ENCODE measurements at places on chromosomes 3 and 15.
A peak's percentile ranks its signal among the peaks of the same experiment; 100 is the strongest.

DNA sequence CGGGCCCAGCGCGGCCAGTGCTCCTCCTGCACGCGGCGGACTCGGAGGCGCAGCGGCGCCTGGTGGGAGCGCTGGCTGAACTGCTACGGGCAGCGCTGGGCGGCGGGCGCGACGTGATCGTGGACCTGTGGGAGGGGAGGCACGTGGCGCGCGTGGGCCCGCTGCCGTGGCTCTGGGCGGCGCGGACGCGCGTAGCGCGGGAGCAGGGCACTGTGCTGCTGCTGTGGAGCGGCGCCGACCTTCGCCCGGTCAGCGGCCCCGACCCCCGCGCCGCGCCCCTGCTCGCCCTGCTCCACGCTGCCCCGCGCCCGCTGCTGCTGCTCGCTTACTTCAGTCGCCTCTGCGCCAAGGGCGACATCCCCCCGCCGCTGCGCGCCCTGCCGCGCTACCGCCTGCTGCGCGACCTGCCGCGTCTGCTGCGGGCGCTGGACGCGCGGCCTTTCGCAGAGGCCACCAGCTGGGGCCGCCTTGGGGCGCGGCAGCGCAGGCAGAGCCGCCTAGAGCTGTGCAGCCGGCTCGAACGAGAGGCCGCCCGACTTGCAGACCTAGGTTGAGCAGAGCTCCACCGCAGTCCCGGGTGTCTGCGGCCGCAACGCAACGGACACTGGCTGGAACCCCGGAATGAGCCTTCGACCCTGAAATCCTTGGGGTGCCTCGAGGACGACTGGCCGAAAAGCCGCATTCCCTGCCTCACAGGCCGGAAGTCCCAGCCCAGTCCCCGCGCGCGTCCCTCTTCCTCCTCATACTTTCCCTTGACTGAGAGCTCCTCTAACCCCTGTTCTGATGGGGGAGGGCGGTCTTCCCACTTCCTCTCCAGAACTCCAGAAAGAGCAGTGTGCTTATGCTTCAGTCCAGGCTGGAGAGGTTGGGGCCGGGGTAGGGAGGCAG, 1.4 kb upstream of the IL17RC start:
- DNase-seq = peak; percentile 39

DNA sequence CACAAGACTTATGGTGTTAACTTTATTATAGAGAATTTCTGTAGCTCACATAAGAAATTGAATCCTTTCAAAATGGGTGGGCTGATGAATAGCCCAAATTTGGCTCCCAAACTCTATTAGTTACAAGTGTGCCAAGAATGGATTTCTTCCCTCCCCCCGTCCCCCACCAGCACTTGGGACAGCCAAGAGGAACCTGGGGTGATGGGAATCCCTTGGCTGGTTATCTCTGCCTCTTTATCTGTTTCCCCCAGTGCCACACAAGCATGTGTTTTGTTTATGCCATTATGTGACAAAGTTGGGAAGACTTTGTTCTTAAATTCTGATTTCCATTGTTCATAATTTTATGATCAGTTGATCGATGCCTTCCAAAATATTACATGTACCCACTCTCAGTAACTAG, 28.3 kb downstream of the CMSS1 start:
- no peak for DNase-seq

DNA sequence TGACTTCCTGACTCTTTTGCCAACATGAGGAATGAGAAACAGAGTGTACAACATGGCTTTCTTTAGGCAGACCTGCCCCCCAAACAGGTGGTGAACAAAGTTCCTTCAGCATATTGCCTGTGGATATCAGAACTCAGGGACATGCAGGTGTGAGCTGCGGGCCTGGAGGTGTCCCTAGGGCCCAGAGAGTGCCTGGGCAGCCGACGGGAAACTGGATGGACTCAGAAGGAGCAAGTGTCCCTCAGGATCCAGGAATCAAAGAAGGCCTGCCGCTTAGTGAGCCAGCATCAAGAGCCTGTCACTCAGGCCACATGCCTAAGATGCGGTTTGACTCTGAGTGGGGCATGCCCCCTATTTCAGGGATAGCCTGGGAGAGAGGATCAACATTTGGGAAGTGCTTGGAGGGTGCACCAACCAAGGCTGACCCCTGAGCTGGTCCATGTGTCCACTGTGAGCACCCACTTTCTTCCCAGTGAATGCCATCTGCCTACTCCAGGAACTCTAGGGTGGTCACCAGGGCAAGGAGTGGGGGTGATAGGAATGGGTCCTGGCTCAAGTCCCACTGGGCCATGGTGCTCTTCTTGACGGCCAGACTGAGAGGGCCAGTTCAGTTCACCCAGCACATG, 16.1 kb upstream of the POLR2M start:
- DNase-seq = no peak

DNA sequence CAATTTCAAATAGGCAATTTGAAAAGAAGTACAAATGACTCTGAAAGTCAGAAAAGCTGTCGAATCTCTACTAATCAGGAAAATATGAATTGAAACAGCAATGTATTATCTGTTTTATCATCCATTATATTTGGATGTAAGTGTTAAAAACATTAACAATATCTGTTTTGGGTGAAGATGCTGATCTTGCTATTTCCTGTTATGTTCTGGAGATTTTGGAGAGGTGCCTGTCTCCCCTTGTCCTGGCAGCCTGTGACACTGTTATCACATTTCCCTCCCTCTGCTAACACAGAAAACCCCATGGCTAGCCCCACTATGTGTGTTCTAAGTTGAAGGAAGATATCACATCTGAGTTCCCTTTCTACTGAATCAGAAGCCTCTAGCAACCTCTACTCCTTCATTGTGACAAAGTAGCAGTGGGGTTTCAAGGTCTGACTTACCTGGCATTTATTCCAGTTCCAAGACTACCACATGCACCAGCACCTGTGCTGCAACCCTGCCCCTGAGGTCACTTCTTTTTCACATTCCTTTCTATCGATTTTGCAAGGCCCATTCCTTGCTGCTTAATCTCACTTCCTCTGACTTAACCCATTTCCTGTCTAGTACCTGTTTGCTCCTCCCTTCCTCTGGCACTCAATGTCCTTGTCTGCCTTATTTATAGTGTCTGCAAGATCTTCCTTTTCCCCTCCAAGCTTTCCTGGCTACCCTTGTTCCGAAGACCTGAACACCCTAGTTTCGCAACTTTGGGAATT, 95.5 kb upstream of the COL8A1 start:
- no peak for DNase-seq

- no peak for DNase-seq
These were observed 88.1 kb downstream of the CORO2B start for GRCh38 chr15:68666812-68667450.

DNA sequence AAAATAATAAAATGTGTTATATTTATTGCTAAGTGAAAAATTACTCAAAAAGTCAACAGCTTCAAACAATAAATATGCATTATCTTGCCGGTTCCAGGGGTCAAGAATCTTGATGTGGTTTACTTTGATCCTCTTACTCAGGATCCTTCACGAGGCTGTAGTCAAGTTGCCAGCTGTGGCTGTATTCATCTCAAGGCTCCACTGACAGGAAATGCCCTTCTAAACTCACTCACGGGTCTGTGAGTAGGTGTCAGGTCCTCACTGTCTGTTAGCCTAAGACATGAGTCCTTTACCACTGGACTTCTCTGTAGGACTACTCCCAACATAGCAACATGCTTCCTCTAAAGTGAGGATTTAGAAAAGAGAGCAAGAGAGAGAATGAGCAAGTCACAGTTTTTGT, 983.0 kb downstream of the SI start:
- no peak for DNase-seq
